Activated naive CD8-positive, alpha-beta T cell treated with anti-CD3 and anti-CD28 coated beads, Interleukin-2, amount 10 ng/mL, durations not matched to agents 7 days and 5 days (primary cell): ENCODE measurements at places on chromosomes 6 and 20. TPM values are rescaled to one million over a fixed set of nuclear protein-coding genes. Genes with fewer than 3 reads are reported as not detected.

MBOAT1 gene
- 14.1 TPM for total RNA-seq

BTNL2 gene
- not detected for total RNA-seq

HLA-DQA1 gene
- total RNA-seq = 3.9 TPM

HLA-DOB gene
- total RNA-seq = 2.4 TPM

- no peak overlapping the region for H3K4me3 ChIP-seq
- DNase-seq = no peak
- H3K27me3 ChIP-seq = no peaks in the 10 kb centered on the region
- H3K36me3 ChIP-seq = peaks cover 26% of the 10 kb centered on the region
These were observed 118.7 kb downstream of the MAP3K5 start for GRCh38 chr6:136673571-136673970.

- no peak overlapping the region for H3K27ac ChIP-seq
- no peaks in the 10 kb centered on the region for H3K4me1 ChIP-seq
- no peak overlapping the region for H3K4me3 ChIP-seq
- no peak for DNase-seq
These were observed 10.5 kb downstream of the ANKRD66 start for GRCh38 chr6:46757214-46757596.

DNA sequence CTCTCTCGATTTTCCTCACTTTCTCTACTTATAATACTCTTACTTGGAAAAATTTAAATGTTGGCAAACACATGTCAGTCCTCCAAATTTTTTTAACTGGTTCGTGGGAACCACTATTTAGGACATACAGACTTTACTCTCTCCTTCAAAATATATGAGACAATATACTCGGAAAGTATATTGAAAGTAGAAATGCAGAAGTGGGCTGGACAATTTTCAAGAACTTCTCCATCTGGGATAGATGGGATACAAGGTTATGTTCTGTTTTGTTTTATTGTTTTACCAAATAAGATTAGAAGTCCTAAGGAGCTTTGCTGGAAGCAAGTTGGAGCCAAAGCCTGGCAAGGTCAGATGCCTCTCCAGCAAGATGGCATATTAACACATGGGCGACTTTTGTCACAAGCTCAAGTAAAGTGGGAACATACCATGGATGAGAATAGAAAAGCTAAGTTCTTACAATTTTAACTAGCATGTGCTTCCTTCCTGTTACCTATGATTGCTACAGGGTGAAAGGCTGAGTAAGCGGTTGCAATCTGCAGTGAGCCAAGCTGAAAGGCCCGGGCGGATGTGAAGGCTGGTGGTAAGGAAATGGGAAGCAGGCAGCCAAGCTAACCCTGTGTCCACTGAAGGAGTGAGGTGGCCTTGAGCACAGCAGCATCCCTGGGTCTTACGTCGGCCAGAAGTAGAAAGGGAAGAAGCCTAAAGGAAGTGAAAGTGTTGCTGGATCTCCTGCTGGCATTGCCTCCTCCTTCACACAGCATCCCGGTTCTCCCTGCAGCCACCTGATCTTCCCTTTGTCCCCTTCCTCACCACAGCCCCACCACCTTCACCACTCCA is 7.1 kb downstream of the MAP3K5 start:
- peak; percentile 45 for DNase-seq
- peaks cover 36% of the 10 kb centered on the region for H3K36me3 ChIP-seq
- no peaks in the 10 kb centered on the region for H3K27me3 ChIP-seq
- peak overlapping the region; percentile 65 for H3K4me3 ChIP-seq

- DNase-seq = no peak
- no peak overlapping the region for H3K27ac ChIP-seq
- H3K4me1 ChIP-seq = no peaks in the 10 kb centered on the region
- peaks cover 2% of the 10 kb centered on the region for H3K27me3 ChIP-seq
- H3K36me3 ChIP-seq = no peaks in the 10 kb centered on the region
- H3K4me3 ChIP-seq = no peak overlapping the region
These were observed 147.3 kb upstream of the FOXQ1 start for GRCh38 chr6:1164600-1164999.

GRCh38 chr6:151018046-151018445 is 152.5 kb downstream of the MTHFD1L start:
- no peaks in the 10 kb centered on the region for H3K27me3 ChIP-seq
- H3K36me3 ChIP-seq = peaks cover 5% of the 10 kb centered on the region
- no peak for DNase-seq

DNA sequence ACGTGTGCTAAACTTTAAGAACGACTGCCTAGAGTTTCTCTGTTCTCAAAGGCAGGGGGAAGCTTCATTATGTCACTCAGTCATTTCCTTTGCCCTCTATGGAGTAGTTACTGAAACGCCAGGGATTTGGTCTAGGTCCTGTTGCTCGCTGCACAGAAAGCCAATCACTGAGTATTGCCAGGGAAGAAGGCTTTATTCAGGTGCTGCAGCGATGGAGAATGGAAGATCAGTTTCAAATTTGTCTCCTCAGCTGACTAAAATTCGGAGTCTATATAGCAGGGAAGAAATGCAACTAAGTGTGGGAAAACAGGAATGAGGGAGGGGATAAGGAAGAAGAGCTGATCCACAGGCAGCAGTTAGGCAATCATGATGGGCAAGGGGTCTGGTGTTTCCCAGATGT is 75.8 kb downstream of the QRSL1 start:
- no peak overlapping the region for H3K27ac ChIP-seq
- DNase-seq = no peak
- peaks cover 2% of the 10 kb centered on the region for H3K4me1 ChIP-seq

DNA sequence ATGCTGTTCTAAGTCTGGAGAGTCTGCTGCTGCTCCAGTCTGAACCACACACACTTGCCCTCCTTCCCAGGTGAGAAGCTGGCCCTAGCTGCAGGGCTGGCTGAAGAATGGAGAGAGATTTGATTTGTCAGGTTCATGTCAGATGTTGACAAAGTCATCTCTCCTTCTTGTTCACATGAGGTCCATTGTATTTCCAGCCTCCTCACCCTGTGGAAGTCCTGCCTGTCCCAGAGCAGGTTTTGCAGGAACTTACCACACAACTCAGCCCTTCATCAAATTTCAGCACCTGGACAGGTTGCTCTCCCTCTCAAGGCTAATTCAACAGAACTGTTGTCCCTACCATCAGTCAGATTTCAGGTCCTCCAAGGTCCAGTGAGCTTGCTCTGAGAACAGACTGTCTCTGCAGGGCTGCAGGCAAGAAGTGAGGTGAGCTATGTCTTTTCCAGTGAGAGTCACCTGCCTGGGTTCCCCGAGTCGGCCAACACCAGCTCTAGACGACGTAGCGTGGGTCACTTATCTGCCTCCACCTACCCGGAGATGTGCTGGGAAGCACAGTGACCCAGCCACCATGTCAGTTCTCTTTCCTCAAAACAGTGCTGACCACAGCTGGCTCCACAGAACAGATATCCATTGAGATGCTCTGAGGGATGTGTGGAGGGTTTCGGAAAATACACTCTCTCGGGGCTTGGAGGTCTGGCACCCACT is 58.0 kb upstream of the CD93 start:
- no peak overlapping the region for H3K27ac ChIP-seq
- peaks cover 35% of the 10 kb centered on the region for H3K4me1 ChIP-seq
- H3K4me3 ChIP-seq = no peak overlapping the region
- DNase-seq = no peak
- H3K27me3 ChIP-seq = peaks cover 10% of the 10 kb centered on the region
- H3K36me3 ChIP-seq = no peaks in the 10 kb centered on the region

- H3K27ac ChIP-seq = no peak overlapping the region
- H3K36me3 ChIP-seq = no peaks in the 10 kb centered on the region
- DNase-seq = no peak
These were observed 23.7 kb upstream of the SLC23A2 start for GRCh38 chr20:5024982-5025381.

DNA sequence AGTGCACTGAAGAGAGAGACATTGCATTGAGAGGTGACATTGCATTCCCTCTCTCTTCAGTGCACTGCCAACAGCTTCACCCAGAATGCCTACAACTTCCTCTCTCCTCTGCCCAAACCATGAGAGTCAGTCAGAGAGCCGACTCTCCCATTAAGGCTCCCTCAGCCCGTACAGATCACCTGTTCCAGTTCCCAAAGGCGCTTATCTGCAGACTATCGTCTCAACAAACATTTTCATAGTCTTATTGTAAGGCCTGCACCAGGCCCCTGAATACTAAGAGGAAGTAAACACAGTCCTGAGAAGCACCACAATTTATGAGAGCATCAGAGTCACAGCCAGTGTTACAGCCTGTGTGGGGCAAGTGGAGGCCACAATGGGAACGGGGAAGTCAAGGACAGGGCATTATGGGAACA is 53.7 kb downstream of the GFOD1 start:
- no peaks in the 10 kb centered on the region for H3K27me3 ChIP-seq
- peak overlapping the region; percentile 89 for H3K27ac ChIP-seq
- no peak for DNase-seq
- peaks cover 74% of the 10 kb centered on the region for H3K4me1 ChIP-seq
- peak overlapping the region; percentile 33 for H3K4me3 ChIP-seq
